GM23248 (cell line): ENCODE measurements at places on chromosomes 16 and 17. TPM values are rescaled to one million over a fixed set of nuclear protein-coding genes. Genes with fewer than 3 reads are reported as not detected.

- no peak for DNase-seq
These were observed 13.3 kb upstream of the CSNK2A2 start for GRCh38 chr16:58211245-58211644.

DNA sequence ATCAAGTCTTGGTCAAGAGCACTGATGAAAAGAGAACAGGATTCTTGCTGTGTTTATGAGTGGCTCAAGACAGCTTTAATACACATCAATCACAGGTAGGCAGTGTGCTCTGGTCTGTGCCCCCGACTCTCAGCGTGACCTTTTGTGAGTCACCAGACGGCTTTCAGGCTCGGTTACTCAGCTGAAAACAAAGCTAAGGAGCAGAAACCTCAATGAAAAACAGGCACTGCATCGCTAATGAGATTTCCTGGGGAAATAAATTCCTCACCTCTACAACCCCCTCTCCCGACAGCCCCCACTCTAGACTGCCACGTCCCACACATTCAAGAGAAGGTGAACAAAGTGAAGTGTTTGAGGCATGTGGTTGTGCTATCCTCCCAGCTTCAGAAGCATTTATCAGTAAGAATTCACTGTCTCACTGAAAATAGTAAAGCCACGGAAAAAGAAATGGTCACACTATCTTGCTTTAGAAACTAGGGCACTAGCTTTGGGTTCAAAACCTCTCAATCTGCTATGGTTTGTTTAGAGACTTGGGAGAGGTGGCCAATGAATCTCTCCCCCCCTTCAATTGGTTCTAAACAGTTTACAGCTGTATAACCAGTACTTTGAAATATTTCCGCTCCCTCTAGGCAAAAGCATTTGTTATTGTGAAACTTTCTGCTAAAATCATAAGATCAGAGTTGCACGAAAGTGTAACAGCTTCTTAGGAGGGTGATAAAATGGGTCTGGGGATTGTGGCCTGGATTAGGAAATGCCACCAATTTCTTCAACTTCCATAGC is 199.5 kb upstream of the PMFBP1 start:
- peak; percentile 50 for DNase-seq

DNA sequence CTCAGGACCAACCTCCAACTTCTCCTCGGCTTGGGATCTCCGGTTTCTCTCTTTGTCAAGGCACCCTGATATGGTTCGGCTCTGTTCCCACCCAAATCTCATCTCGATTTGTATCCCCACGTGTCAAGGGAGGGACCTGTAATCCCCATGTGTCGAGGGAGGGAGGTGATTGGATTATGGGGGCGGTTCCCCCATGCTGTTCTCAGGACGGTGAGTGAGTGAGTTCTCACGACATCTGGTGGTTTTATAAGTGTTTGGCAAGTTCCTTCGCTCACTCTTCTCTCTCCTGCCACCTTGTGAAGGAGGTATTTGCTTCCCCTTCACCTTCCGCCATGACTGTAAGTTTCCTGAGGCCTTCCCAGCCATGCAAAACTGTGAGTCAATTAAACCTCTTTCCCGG is 117.9 kb downstream of the SEC14L1 start:
- DNase-seq: no peak

GRCh38 chr17:82863941-82864712 is 24.3 kb upstream of the ZNF750 start:
- peak; percentile 88 for DNase-seq

DNA sequence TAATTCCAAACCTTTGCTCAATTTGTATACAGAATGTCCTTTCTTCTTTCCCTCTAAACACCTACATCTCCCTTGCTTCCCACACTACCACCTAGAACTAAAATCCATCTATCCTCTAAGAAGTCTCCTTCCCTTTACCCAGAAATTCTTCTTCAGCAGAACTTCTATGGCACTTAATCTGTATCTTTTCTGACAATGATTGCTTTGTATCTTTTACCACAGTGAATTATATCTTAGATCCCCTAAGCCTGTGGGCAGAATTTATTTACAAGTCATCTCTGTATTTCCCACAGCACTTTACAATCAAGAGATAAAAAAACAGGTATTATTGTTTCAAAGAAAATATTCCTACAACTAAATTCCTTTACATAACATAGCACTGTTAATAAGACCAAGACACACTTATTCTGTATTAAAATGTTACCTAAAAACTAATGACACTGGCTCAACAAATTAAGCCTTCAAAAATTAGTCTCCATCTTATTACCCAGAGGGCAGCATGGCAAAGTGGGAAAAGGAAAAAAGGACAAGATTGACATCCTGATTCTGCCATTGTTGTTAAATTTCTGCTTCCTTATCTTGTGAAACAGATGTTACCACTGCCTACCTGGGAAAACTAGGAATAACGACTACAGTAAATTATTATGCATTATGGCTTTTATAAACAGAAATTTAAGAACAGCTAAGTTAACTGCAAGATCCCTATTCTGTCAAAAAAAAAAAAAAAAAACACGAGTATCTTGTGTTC is 42.8 kb downstream of the KANSL1 start:
- no peak for DNase-seq

DNA sequence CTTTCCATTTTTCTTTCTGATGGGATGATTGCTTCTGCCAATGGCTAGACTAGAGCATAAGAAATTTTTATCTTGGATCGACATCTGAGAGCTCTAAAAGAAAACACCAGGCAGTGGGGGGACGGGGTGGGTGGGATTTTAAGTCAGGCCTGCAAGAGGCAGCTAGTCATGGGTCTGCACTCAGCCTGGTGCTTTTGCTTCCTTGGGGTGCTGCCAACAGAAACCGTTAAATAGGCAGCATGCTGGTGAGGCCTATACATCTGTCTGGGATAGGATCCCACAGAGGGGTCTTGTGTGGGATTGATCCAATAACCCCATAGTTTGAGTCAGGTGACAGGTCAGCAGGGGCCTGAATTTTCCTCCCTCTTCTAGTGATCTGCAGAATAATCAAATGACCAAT is 26.9 kb downstream of the ZNRF1 start:
- peak; percentile 42 for DNase-seq

DNA sequence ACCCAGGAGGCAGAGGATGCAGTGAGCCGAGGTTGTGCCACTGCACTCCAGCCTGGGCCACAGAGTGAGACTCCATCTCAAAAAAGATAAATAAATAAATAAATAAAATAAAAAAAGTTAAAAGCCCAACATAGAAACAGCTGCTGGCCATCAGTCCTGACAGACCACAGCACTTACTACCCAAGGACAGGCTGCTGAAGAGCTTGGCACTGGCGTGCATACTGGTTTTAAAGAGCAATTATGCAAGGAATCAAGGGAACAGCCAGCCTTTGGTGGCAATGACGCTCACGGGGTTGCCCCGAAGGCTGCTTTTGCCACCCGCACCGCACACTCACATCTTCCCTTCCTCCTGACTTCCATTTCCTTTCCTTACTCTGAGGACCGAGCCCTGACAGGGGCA is 4.2 kb downstream of the PLD6 start:
- no peak for DNase-seq

DNA sequence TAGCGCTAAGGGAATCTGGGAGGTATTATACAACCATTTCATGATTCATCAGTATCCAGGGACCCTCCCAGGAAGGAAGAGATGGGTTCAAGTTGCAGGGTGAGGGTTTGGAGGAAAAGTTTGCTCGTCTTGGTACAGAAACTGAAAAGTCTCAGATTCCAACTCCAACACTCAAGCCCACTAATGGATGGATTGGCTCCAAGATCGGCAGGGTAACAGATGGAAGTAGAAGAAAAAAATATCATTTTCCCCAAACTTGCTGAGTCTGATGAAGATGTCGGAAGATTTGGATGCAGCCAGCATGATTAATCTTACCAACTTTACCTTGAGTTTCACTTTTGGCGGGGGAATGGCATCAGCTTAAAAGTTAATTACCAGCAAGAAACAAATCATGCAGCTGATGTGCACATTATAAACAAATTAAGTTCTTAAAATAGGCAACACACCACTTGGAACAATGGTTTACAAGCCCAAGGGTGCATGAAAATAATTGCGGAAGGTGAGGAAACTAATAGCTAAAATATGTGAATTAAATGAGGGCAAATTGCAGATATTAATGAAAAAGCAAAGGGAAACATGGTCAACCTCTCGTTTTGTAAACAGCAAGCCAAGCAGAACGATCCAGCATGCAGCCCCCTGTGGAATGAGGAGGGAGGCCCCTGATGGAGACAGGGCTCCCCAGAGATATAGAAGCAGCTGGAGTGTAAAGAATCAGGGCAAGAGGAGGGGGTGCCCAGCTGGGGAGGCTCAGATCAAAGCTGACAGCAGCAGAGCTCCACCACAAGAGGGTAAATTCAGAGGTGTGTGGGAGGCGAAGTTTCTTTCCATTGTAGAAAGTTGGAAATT is 44.1 kb upstream of the GRIN2A start:
- no peak for DNase-seq

DNA sequence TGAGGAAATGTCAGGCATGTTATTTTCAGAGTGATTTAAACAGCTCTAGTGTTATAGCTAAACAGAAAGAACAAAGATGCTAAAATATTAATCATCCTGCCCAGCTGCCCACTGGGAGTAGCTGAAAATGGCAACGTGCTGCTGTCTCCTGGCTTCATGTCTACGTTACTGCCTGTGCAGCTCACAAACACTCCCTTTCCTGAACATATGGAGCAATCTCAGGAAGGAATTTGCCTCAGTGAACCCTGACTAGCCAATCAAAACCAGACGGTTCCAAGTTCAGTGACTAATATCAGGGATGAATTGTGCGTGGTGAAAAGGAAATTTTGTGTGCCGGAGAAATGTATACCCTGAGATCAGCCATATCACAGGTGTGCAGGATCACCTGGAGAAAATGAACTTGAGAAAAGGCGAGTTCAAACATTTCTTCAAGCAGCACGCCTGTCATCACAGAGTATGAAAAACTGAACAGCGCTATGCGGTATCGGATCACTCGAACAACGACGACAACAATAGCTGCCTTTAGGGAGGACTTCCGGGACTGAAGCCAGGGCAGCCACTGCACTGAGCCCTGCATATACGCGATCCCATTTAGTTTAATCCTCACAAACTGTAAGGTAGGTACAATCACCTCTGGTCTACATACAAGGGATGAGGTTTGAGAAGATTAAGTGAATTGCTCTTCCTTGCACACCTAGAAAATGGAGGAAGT is 110.3 kb downstream of the STX8 start:
- DNase-seq: peak; percentile 84

- DNase-seq: no peak
These were observed 6.6 kb upstream of the PDP2 start for GRCh38 chr16:66873685-66874055.

GRCh38 chr16:2969545-2970521 is 685 bp downstream of the PAQR4 start:
- peak; percentile 80 for DNase-seq

DNA sequence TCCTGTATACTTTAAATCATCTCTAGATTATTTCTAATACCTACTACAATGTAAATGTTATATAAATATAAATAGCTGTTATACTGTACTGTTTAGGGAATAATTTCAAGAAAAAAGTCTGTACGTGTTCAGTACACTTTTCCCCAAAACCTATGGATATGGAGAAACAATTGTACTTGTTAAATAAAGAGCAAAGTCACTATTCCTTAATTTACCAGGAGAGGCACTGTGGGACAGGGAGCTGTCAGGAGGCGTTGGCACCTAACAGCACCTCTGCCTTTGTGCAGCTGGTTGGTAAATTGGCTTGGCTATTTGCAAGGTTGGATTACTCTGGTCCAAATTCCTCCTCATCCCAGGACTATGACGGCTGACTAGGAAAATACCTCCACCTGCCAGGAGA is 28.0 kb downstream of the CRHR1 start:
- DNase-seq: peak; percentile 41

- no peak for DNase-seq
These were observed 7.0 kb downstream of the FBF1 start for GRCh38 chr17:75933808-75934207.

DNA sequence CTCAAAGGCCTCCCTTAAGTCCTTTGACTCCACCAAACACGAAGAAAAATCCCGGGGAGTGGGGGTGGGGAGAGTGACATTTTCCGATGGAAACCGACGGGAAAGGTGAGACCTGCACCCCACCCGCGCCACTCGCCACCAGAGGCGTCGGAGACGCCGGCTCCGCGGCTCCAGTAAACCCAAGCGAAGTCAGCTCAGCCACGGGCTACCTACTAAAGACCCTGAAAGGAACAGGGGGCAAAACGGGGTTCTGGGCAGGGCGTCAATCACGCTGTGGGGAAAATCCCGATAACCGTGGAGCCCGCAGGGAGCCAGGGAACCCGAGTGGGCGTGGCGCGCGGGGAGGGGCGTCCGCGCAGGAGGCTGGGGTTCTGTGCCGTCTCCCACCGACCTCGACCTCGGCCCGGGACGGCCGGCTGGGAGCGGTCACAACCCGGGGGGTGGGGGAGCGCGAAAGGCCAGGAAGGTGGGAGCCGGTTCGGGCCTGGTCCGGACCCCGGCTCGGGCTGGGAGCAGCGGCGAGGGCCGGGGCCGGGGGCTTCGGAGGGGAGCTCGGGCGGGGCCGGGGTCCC is 565 bp downstream of the WDR45B start:
- DNase-seq: peak; percentile 57

GRCh38 chr17:36842231-36842819 is 95.0 kb upstream of the LHX1 start:
- DNase-seq: no peak

- DNase-seq: no peak
These were observed 1.4 kb upstream of the ST6GALNAC1 start for GRCh38 chr17:76644995-76645394.

GRCh38 chr16:88868974-88869672 is 2.7 kb upstream of the PABPN1L start:
- DNase-seq: no peak

DNA sequence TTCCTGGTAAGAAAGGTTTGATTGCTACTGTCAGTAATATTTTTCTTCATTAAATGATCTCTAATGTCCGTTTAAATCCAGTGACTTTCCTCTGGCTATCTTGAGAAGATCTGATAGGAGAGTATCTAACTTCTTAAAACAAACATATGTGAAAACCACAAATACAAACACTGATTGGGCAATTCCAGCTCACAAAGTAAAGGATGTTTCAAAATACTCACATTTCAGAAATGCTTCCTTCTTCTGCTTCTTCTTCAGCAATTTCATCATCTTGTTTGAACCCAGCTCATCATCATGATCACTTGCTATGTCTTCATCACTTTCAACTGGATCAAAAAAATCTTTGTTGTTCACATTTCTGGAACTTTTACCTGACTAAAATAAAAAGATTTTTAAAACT is 64.3 kb upstream of the RBL2 start:
- peak; percentile 25 for DNase-seq

RPL38 gene
- total RNA-seq: 87.6 and 176 TPM in 2 replicates

PRSS8 gene
- total RNA-seq: not detected in 2 replicates

DHRS7C gene
- not detected in 2 replicates for total RNA-seq

MRC2 gene
- total RNA-seq: 675 and 756 TPM in 2 replicates

TBC1D26 gene
- total RNA-seq: not detected in 2 replicates

ZNF629 gene
- total RNA-seq: 12.2 and 19.3 TPM in 2 replicates

NECAB2 gene
- total RNA-seq: not detected in 2 replicates

LHX1 gene
- not detected in 2 replicates for total RNA-seq

TMEM88 gene
- total RNA-seq: not detected in 2 replicates

KRT38 gene
- not detected in 2 replicates for total RNA-seq

FOXO3B gene
- 5.8 and 11.5 TPM in 2 replicates for total RNA-seq

KIF22 gene
- 28.7 and 30.4 TPM in 2 replicates for total RNA-seq
